Daoy (cell line): ENCODE measurements at places on chromosomes 12 and 14. TPM values are rescaled to one million over a fixed set of nuclear protein-coding genes. Genes with fewer than 3 reads are reported as not detected.
A peak's percentile ranks its signal among the peaks of the same experiment; 100 is the strongest.

The DIO2 gene
- total RNA-seq, result 3.5 and 17.9 TPM in 2 replicates

The JAG2 gene
- total RNA-seq, result 5.1 and 6.3 TPM in 2 replicates

The SOAT2 gene
- not detected in 2 replicates for total RNA-seq

The MOK gene
- 86.9 and 97.0 TPM in 2 replicates for total RNA-seq

The DYRK4 gene
- total RNA-seq, result 36.0 and 48.5 TPM in 2 replicates

- no peak for DNase-seq
These were observed 95.2 kb downstream of the KCNA5 start for GRCh38 chr12:5138845-5139244.

DNA sequence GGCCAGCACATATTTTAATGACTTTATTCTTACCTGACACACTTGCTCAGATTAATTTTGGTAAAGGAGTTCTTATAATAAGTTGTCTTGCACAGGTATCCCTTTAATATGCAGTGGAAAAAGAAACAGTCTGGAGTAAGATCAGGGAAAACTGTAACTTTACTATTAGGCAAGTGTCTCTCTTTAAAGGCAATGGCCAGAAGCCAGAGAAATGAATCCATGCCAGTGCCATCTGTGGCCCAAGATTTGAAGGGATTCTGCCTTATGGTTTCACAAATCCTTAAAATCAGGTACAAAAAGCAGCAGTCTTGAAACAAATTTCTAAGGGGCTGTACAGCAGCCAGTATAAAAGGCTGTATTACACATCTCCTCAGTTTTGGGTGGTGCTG, 22.4 kb downstream of the NFYB start:
- no peak for DNase-seq

DNA sequence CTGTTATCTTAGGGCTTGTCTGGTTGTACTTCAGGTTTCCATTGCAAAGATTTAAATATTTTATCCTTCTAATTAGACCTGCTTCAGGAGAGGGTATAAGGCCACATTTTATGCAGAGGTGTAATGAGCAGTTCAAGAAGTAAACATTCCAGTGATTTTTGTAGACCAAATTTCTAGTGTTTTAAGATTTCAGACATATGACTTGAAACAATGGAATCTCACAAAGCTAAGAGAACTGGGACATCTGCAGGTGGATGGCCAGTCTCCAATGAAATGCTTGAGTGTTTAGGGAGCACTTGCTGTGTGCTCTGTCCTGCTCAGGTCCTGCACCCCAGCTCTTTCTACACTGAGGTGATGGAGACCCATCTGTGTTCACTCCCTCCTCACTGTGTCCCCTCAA, 7.9 kb downstream of the C14orf132 start:
- DNase-seq, result no peak

DNA sequence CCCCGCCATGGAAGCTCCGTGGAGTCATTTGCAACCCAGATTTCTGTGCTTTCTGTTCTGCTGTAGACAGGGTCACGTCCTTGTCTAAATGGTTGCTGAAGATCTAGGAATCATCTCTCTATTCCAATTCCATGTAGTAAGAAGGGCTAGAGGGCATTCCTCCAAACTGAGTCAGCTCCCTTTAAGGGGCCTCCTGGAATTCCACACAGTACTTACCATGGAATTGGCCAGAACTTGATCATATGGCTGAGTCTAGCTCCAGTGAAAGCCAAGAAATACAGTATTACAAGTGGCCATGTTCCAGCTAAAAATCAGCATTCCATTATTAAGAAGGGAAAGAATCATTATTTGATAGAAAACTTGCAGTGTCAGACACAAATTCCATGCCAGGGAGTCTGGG, 171.9 kb downstream of the PRKCH start:
- peak; percentile 84 for DNase-seq

GRCh38 chr12:48901278-48901677, 24.0 kb downstream of the FKBP11 start:
- peak; percentile 16 for DNase-seq

DNA sequence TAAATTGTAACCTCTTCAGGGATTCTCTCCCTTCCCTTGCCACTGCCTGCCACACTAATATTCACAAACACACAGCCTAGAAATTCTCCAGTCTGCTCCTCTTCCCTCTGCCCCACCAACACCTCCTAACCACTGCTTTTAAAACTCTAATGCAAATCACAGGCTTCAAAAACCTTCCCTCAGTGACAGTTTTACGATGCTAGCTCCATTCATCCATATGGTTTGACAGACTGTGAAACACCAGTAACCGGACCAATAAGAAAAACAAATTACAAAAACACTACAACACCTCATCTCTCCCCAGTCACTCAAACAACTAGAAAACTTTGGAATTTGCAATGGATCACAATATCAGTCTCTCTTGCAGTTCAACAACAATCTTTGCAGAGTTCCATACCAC, 5.7 kb downstream of the DPF3 start:
- DNase-seq, result no peak

DNA sequence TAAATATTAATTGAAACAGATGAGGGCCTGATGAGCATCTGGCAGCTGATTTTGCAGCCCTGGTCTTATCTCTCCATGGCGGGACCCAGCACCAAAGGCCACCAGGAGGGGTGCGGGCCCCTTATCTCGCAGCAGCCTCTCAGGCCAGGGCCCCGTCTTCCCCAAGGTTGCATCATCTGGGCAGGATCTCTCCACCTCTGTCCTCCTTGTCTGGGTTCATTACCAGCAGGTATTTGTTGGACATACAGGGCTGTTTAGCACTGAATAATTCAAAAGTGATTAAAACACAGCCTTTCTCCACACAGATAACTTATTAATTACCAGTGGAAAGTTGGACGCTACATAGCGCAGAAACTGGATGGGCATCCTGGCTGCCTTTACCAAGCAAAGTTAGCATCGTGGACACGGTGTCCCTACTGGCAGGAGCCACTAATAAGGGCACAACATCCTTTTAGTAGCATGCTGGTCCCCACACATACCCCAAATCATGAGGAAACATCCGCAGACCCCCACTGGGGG, 25.8 kb downstream of the TMEM120B start:
- DNase-seq, result no peak

DNA sequence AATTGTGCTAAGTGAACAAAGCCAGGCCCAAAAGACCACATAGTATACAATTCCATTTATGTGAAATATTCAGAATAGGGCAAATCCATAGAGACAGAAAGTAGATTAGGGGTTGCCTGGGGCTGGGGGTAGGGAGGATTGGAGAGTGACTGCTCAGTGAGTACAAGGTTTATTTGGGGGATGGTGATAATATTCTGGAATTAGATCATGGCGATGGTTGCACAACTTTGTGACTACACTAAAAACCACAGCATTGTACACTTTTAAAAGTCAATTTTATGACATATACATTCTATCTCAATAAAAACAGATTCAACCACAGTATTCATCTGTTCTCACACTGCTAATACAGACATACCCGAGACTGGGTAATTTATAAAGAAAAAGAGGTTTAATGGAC, 68.7 kb upstream of the MAP1LC3B2 start:
- no peak for DNase-seq

DNA sequence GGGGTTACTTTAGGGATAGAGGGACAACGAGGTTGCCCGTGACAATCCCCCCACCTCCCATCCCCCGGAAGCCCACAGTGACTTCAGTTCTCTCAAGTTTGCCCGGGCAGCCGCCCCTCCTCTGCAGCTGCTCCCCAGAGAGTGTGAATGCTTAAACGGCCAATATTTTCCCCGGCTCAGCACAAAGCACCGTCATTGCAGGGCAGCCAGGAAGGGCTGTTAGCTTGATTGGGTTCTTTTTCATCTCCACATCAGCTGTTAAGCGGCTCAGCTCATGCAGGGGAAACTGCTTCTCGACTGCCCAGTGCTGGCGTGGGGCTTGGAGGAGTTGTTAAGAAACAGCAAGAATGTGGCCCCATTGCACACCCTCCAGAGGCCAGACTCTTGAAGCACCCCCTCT, 120.5 kb upstream of the NCOR2 start:
- DNase-seq, result peak; percentile 29

DNA sequence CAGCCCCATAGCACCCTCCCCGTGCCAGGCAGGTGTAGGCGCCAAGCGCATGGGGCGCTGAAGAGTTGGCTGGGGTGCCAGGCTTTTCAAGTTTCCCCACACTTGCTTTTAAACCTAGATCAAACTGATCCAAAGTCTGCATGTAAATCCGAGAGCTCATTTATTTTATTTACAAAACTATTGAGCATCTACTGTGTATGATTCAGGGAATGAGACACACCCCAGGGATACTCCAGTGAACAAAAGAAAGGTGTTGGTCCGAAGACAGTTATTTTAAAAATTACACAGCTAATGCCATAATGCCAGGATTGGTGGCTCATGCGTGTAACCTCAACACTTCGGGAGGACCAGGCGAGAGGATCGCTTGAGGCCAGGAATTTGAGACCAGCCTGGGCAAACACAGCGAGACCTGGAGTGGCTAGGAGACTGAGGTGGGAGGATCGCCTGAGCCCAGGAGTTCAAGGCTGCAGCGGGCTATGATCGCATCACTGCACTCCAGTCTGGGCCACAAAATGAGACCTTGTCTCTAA, 780 bp upstream of the SLC41A2 start:
- DNase-seq, result peak; percentile 74

GRCh38 chr14:93571275-93571674, 140.5 kb downstream of the UNC79 start:
- no peak for DNase-seq

DNA sequence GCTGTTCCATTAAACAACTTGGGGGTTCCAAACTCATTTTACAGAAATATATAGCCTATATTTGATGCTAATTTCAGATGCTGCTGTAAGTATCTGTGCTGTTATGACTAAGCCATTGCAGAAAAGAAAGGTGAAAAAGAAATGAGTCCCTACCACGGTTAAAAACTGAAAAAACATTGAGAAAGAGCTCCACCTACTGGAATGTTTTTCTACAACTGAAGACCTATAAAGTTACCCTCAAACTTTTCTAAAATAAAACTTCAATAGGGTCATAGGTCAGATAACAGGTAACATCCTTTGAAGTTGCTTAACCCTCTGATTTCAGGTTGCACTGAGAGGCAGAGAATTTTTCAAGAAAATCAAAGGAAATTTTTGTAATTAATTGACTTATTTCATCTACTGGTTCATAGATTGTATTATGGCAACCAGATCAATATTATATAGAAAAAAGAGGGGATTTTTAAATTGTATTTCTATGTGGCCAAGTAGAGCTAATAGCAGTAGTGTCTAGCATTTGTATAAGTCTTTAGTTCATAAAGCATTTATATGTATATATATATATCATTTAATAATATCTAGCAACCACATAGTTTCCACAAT, 279.9 kb downstream of the RPS29 start:
- DNase-seq, result no peak

- peak; percentile 32 for DNase-seq
These were observed 371 bp upstream of the REM2 start for GRCh38 chr14:22882529-22883172.

DNA sequence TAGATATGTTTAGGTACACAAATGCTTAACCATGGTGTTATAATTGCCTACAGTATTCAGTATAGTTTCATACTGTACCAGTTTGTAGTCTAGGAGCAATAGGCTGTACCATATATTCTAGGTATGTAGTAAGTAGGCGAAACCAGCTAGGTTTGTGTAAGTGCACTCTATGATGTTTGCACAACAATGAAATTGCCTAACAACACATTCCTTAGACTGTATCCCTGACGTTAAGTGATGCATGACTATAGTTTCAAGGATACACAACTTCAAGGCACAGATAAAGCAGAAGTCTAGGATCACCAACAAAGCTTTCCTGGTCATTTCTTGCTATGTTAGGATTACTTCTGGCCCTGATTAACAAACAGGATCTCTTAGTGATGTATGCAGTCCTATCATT, 135.1 kb downstream of the SLC38A1 start:
- no peak for DNase-seq

GRCh38 chr14:101927859-101928258, 36.5 kb upstream of the DYNC1H1 start:
- peak; percentile 70 for DNase-seq

- peak; percentile 51 for DNase-seq
These were observed 184.4 kb downstream of the TMEM132D start for GRCh38 chr12:129719416-129719815.

- no peak for DNase-seq
These were observed 96.3 kb downstream of the ITPK1 start for GRCh38 chr14:93019367-93019843.
